ENCODE measurements at places on chromosomes 13 and 19.

DNA sequence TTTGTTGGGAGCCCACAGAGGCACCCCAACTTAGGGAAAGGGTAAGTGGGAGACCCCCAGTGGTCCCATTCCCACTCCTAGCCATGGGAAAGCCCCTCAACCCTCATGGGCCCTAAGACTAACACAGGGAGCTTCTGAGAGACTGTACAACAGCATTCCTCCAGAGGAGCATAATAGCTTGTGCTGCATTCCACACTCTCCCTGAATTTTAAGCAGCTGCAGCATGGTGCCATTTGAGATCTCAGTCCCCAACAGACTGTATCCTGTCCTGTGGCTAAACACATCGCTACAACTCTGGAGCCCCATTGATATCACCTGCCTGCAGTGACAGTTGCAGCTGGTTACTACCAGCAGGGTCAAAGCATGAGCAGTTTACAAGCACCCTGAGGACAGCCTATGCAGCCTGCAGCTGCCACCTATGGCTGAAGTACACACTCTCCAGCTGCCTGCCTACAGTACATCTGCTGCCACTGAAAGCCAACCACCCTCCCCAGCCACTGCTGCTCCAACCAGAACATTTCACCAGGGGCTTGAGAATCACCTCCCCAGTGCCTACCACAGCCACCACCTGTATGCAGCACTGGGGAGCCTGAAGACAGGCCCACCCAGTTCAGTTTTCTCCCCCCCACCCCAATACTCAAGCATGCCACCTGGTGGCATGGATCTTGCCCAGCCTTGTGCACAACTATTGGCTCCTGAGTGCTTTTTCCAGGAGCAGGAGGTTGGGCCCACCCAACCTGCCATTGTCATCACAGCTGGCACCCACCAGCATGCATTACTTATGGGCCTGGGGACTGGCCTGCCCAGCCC, 557.3 kb downstream of the GPC5 start:
- no peak for DNase-seq

GRCh38 chr13:24039621-24040475, 120.7 kb upstream of the SPATA13 start:
- no peak for DNase-seq

DNA sequence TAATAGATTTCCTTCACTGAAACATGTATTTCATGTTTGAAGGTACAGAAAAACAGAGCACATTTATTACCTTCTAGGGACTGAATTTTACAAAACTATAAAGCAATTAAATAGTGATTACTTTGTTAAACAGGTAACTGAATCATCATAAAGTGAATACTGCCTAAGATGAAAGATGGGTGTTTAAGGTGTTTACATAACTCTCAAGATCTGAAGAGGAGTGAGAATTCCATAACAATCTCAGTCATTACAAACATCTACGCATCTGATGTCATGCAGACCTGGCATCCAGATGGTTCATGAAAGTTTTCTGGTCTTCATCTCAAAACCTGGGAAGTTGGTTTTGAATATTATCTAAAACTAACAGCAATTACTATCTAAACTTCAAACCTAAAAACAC, 80.4 kb downstream of the MIPEP start:
- DNase-seq = no peak

DNA sequence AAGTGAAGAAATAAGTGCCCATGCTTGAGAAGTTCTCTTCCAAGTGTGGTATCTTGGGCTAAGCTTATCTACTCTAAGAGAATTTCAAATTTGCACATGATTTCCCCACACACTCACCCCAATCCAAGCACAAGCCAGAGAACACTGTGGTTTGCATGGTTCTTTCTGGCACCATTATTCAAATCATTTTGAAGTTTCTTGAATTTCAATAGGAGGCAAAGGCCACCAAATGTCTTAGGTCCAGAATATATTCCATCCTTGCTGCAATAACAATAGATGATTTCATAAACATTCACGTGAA, 359.7 kb downstream of the IRS2 start:
- DNase-seq = no peak

DNA sequence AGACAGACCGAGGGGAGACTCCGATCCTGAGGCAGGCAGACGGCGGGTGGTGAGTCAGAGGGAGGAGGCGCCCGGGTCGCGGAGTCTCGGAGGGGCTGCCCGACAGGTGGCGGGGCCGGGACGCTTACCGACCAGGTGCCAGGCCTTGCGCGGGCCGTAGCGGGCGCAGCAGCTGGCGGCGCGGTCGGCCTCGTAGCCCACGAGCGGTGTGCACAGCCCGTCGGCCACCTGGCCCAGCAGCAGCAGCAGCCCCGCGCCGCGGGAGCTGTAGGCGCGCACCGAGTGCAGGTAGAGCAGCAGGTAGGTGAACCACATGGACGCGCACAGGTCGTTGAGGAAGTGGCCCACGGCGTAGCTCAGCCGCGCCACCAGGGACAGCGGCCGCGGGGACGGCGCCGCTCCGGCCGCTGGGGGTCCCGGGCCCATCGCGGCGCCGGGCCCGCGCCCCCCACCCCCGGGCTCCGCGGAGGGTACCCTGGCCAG, 367 bp downstream of the MFSD12 start:
- no peak for DNase-seq

Data from NCI-H748 treated with DMSO at 0.1 percent for 48 hours (cell line).